Stimulated activated CD8-positive, alpha-beta memory T cell treated with anti-CD3 and anti-CD28 coated beads, Interleukin-7, amount 100 ng/mL, for 1 hour (primary cell): ENCODE measurements at places on chromosomes 2 and 18.

DNA sequence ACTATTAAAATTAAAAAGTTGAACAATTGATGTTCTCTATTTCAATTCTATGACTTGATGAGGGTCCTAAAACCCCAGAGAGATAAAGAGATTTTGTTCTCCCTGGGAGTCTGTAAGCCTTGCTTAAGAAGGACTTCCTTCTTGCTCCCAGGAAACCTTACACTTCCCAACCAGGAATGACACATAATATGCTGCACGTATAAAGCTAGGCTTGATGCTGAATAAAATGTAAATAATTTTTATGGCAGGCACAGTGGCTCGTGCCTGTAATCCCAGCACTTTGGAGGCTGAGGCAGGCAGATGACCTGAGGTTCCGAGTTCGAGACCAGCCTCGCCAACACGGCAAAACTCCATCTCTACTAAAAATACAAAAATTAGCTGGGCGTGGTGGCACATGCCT is 27.8 kb downstream of the SPIRE1 start:
- no peak for DNase-seq

DNA sequence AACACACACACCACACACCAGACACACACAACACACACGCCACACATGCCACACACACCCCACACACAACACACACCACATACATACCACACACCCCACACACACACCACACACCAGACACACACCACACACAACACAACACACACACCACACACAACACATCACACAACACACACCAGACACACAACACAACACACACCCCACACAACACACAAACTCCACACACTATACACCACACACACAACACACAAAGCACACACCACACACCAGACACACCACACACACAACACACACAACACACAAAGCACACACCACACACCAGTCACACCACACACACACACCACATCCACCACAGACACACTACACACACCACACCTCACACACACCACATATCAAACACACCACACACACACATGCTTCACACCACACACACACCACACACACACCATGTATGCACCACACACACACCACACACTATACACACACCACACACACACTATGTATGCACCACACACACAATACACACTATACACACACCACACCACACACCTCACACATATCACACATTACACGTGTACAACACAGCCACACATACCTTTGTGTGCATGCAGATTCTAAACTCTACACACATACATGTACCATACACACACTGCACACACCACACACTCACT is 72.2 kb downstream of the TMEM18 start:
- no peak for DNase-seq

- no peak for DNase-seq
Observed at GRCh38 chr2:142299021-142299420, 168.2 kb upstream of the LRP1B start.

DNA sequence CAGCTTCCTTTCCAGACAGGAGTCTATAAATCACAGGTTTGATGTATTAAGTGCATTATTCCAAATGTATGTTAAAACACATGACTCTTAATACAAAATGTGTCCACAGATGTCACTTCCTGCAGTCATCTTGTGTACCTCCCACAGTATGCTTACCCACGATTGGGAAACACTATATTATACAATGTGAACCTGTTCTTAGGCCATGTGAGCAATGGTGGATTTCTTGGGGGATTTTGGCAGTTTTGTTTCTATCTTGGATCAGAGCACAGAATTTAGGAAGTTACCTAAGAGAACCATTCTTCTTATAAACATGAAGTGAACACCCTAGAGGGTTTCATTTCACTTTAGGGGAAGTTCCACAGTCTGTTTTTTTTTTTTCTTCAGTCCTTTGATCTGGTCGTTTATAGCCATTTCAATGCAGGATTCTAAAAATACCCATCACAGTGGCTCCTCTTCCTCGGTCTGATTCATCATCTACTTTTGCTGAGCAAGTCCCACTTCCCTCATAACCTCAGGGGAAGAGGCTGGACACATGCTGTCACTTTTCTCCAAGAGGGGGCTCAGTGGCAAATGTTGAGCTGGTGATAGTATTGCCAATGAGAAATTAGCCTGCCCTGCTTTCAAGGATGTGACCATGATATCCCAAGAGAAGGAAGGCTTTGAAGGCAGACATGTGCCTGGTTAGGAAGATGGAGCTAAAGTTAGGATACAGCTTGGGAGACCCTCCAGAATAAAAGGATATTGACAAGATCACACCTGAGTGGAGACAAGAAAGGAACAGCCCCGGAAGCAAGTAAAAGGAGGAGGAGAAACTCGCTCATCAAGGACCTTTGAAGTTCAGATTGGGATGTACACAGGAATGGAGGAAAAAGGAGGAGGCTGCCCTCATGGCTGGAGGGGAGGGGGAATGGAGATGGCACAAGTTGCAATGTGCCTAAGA is 22.6 kb downstream of the PLEK start:
- DNase-seq, result no peak

- DNase-seq, result no peak
Observed at GRCh38 chr2:122481717-122482116, 726.3 kb downstream of the TSN start.

DNA sequence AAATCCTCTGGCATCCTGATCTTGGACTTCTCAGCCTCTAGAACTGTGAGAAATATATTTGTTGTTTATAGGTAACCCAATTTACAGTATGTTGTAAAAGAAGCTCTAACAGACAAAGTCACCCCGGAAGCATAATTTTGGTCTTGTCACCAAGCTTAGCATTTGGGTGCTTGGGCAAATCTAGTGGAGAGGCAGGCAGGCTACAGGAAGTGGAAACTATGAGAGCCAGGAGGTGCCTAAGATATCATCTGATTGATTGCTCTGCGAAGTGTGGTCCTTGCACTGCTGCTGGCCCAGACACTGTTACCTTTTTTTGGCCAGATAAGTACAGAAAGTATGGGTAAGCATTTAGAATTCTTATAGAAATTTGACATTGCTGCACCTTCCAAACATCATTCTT is 102.9 kb downstream of the CDC42EP3 start:
- no peak for DNase-seq

DNA sequence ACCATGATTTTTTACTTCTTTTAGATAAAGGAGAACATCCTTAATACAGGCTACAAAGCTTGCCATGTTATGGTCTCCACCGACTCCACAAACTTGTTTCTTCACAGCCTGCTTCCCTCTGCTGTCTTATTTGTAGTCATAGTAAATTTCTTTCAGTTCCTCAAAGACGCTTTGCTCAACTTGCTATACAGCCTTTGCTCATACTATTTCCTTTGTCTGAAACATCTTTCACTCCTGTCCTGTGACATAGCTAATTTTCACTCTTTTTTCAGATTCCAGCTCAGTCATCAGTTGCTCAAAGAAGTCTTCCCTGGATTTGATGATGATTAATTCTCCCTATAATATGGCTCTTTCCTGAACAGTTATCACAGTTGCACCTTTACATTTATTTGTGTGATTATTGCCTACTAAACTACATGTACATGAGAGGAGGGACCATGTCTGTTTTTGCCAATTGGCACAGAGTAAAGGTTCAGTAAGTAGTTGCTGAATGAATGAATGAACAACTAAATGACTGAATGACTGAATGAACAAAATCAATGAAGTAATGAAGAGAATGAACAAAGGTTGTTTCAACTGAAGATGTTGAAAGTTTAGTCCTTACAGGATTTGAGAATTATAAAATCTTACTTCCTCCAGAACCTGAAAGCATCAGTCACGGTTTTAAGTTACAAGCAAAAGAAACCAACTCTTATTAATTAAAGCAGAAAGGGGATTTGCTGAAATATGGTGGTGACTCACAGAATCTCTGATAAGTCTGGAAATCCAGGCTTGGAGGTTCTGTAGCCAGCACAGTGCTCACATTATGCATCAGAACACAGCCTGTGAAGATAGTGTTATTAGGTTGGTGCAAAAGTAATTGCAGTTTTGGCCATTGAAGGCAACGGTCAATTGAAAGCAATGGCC is 186.4 kb upstream of the FAM98A start:
- DNase-seq, result no peak

GRCh38 chr2:42102591-42103450 is 55.0 kb downstream of the PKDCC start:
- no peak for DNase-seq

DNA sequence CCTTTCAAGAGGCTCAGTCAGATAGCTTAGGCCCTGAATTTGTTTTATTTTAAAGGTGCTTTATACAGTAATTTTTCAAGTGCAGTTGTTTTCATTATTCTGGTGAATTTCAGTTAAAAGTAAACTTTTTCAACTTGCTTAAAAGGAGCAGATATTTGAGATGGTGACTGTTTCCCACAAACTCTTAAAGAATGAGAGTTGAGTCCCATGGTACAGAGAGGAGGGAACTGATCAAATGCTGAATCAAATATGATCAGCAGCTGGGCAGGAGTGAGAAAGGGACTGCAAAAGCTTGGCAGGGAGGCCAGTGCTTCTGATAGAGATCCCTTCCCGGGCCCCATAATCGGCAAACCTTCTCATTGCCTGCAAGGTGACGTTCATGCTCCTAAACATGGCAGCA is 91.2 kb downstream of the KCNS3 start:
- DNase-seq, result no peak

GRCh38 chr2:240462073-240462706 is 26.7 kb downstream of the GPC1 start:
- no peak for DNase-seq

GRCh38 chr2:98748292-98749065 is 17.5 kb upstream of the MGAT4A start:
- no peak for DNase-seq

DNA sequence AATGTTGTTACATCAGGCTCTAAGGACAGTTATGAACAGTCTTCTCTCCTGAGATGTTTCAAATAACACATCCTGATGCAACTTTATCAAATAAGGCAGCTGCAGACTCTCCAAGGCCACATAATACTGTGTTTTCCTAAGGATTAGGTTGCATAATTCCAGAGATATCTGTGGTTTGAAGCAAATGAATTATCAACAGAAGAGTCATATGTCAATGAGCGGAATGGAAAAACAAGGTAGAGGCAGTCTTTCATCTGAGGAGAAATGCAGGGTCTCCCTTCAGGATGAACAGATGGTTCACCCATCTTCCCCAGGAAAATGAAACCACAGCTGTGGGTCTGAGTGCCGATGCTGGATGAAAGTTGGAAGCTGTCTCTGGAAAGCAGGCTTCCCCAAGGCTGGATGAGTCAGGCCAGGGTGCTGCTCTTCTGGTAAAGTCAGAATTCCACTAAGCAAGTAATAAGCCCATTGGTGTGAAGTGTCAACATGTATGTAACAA is 22.2 kb downstream of the LYG1 start:
- DNase-seq, result no peak

GRCh38 chr18:22267697-22268096 is 98.3 kb downstream of the GATA6 start:
- DNase-seq, result no peak
